ENCODE measurements at places on chromosomes 6 and 20. TPM values are rescaled to one million over a fixed set of nuclear protein-coding genes. Genes with fewer than 3 reads are reported as not detected.

DDX39B gene
- 271 TPM for total RNA-seq

NR2E1 gene
- not detected for total RNA-seq

- no peak for DNase-seq
Observed at GRCh38 chr20:22931653-22932608, 103.2 kb upstream of the SSTR4 start.

DNA sequence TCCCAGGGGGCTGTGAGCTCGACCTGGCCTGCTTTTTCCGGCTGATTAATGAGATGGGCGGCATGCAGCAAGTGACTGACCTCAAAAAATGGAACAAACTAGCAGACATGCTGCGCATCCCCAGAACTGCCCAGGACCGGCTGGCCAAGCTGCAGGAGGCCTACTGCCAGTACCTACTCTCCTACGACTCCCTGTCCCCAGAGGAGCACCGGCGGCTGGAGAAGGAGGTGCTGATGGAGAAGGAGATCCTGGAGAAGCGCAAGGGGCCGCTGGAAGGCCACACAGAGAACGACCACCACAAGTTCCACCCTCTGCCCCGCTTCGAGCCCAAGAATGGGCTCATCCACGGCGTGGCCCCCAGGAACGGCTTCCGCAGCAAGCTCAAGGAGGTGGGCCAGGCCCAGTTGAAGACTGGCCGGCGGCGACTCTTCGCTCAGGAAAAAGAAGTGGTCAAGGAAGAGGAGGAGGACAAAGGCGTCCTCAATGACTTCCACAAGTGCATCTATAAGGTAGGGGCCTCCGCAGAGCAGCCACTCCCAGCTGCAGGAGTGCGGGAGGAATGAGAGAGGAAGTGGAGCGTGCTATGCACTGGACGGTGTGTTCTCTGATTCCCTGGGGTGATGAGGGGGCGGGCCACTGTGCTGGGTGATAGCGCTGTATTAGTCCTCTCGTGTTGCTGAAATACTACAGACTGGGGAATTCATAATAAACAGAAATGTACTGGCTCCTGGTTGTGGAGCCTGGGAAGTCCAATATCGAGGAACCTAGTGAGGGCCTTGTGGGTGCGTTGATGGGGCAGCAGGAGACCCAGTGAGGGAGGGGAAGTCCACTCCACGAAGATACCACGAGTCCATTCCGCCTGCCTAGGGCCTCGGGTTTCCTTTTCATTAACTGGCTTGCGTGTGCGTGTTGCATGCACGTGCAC lies 161.7 kb downstream of the DTNBP1 start:
- no peak for DNase-seq

- DNase-seq = no peak
Observed at GRCh38 chr6:168728056-168728455, 287.1 kb downstream of the SMOC2 start.

GRCh38 chr6:158860279-158860865 lies 41.2 kb upstream of the EZR start:
- no peak for DNase-seq

DNA sequence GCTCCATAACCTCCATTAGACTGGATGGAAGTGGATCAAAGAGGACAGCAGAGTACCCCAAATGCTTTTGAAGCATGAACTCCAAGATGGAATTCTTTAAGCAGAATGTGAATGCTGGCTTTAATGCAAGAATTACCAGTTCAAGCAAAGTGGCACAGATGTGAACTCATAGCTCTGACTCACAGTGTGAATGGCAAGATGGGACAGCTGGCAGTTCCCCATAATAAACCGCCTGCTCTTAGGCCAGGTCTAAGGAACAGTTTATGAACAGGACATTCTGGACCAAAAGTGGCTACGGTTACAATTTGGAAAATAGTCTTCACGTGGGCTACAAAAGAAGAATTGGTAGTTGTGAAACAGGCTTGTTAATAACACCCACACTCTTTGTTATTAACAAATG lies 76.5 kb downstream of the SPTLC3 start:
- DNase-seq = no peak

DNA sequence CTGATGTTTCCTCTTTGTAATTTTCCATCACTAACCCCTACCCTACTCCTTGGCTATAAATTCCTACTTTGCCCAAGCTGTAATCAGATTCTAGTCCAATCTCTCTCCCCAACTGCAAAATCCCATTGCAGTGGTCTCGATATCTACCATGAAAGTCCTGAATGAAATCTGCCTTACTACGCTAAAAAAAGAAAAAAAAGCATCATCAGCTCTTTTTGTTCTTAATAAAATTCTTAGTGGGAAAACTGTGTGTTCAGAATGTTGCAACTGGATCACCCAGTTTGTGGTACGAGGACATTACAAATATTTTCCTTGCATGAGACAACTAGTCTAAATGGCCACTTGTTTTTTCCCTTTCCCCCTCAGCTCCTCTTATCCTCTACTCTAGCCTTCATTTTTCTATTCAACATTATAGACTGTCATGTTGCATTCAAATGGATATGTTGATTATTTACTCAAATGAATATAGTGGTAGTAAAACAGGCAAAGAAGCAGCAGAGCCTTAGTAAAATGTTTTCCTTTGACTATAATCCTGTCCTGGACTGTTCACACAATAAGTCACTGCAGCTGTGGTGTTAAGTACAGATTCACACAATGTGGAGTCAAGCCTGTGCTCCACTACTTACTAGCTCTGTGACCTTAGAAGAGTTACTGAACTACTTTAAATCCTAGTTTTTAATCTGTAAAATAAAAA lies 527.1 kb upstream of the MARCKS start:
- DNase-seq = no peak

GRCh38 chr20:16672299-16672698 lies 57.5 kb upstream of the SNRPB2 start:
- no peak for DNase-seq

Measured in urinary bladder (tissue), 4 donors.